Central memory CD8-positive, alpha-beta T cell (primary cell): ENCODE measurements at places on chromosomes 12 and 14.

DNA sequence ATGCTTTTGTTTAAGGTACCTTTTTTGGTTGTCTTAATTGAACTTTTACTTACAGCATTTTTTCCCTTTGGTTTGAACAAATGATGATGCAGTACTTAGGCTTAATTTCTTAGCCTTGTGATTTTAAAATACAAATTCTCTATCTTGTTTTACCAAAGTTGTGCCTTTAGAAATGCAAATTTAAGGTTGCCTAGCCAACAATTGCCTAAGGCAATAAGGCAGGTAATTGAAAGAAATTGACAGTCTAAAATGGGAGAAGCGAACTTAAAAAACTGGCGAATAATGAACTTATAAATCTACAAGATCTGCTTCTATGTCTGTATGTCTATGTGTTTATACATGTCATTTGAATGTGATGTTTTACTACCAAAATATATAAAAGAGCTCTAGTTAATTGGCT is 23.6 kb upstream of the CD69 start:
- no peak for DNase-seq

DNA sequence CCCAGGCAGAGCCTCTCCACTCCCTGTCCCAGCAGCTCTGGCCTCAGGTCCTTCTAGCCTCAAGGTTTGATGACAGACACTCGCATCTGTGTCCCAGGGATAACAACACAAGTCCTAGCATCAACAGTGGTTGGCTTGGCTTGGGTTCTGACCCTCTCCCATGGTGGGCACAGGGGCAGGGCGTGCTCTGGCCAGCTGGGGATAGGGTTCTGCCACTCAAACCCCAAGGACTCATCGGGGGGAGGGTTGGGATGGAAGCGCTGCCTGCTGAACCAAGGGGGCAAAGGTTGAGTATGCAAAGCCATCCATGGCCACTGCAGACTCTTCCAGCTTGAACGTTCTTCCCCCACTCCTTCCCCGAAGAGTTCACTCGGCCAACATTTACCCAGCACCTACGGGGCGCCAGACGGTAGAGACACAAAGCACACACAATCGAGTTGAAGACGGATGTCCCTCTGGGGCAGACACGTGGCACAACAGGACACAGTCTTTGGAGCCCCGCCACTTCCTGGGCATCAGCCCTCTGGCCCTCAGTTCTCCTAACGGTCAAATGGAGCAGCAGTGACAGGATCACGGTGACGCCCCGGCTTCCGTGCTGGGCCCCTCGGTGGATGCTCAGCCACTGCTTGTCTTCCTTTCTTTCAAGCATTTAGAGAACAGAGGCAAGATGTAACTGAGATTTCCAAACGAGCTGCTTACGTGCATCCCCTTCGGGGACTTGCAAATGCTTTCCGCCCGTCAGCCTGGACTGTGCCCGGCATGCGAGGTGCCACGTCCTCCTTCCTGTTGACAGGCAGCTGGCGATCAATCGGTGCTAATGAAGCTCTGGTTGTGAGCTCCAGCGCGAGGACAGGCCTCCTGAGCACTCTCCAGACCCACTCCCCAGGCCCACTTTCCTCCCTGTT is 42.6 kb downstream of the DLK1 start:
- DNase-seq: no peak

DNA sequence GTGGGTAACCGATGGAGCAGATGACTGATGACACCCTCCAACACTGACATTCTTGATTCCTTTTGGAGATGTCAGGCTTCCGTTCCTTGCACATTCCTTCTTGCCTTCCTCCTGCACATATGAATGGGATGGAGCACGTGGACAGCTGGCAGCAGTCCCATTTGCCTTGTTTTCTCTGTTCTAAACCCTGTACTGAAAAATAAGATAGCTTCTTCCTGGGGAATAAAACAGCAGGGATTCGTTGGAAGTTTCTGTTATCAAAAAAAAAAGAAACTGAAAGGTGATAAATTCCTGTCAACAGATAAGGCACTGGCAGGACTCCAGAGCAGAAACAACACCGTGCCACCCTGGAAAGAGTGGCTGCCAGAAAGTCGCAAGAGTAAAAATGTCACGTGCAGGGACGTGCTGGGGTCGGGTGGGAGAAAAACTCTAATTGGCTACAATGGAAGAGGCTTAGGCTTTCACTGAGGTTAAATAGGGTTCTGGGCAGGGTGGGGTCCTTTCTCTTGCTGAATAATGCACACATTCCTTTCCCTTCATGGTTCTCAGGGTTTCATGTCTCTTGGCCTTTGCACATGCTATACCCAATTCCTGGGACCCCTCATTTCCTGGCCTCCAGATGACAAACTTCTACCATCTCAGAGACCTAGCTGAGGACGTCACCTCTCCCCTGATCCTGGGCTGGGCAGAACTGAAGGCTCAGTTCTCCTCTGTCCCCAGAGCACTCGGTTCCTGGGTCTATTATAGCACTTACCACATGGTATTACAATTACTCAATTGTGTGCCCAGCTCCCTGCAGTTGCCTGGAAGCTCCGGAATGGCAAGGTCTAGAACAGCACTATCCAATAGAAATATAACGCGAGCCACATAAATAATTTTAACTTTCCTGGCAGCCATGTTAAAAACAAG is 7.0 kb upstream of the NUAK1 start:
- DNase-seq: no peak

DNA sequence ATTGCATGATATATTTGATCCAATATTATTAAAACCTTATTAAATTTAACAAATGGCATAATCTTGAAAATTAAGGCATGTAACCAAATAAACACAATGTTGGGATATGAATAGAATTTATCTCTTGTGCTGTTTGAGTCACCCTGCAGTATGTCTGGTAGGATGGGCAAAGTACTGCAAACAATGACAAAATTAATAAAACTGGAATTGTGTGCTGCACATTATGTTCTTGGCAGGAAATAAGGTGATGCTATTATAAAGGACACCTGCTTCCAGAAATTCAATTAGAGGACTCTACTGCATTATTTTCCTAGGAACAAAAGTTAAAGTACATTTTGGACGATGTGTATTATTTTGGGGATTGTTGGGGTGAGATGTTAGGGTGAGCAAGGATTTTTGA is 132.7 kb downstream of the PPFIA2 start:
- DNase-seq: no peak

DNA sequence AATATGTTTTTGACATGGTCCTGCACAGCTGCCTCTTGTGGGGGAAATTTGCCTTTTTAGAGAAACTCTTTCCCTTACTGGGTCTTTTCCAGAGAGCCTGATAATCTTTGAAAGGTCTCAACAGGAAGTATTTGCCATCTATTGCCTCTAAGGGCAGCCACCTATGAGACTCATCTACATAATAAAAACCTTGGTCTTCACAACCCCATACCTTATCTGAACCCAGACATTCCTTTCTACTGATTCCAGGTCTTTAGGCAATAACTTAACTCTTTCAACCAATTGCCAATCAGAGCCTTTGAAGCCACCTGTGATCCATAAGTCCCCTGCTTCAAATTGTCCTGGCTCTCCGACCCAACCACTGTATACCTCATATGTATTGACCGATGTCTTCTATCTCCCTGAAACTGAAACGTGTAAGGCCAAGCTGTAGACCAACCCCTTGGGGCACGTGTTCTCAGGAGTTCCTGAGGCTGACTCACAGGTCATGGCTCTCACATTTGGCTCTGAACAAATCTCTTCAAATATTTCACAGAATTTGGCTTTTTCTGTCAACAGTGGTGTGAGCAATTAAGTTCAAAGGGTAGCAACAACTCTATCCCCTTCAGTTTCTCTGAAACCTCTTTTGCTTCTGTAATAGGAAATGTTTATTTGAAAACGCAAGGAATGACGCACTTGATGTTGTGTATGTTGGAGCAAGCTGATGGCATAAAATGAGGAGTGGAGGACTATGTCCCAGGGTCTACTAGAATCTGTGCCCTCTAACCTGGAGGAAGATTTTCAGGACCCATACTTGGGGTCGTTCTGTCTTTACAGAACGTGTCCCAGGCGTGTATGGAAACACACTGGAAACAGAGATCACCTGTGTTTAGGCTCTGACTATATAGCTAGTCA is 49.2 kb upstream of the EIF5 start:
- no peak for DNase-seq

DNA sequence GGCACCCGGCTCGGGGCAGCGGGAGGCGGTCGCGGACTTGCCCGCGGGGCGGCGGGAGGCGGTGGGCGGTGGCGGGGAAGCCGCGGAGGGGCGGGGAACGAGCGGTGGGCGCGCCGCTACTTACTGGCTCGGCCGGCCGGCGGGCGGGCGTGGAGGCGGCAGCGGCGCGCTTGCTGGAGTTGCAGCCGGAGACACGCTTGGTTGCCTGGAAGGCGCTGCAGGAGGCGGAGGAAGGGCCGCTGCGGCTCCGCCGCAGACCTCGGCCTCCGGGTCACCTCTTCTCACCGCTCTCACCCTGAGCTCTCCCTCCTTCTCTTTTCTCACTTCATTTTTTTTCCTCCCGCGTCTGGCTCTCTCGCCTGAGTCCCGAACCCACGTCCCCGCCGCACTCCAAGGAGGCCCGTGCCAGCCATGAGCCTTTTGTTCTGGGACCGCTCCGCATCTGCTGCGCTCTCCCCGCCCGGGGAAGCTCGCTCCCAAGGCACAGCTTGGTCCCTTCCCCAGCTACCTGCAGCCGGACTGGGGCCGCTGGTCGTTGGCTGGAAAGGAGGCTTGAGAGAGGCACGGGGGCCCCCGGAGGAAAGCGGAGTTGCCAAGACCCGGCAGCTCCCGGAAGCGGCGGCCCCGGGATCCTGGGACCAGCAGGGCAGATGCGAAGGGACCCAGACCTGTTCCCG is 592 bp upstream of the KCNK10 start:
- DNase-seq: no peak

GRCh38 chr12:75305412-75306332 is 24.5 kb downstream of the CAPS2 start:
- DNase-seq: no peak

- no peak for DNase-seq
These were observed 49.5 kb upstream of the DLK1 start for GRCh38 chr14:100677152-100677551.

GRCh38 chr12:130288691-130289090 is 49.0 kb upstream of the PIWIL1 start:
- no peak for DNase-seq
